Iris pigment epithelial cell (primary cell): ENCODE measurements at places on chromosomes 4 and X.

GRCh38 chrX:123738378-123738940, 5.6 kb upstream of the THOC2 start:
- DNase-seq: no peak

GRCh38 chr4:81896936-81897335, 425.2 kb upstream of the RASGEF1B start:
- no peak for DNase-seq

DNA sequence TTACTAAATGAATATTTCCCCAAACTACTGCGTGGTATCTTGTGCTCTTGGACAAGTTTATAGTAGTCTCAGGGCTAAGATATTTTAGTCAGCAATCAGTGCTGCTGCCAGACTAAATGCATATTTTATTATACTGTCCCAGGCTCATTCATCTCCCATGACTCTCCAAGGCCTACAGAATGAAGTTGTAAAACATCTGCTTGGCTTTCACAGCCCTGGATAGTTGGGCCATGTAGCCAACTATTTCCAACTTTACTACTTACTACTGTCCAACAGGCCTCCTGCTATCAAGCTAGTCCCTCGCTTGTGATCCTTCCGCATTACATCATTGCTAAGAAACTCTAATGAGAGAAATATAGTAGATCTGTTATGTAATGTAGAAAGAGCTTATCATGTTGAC, 31.4 kb downstream of the MAGEB16 start:
- no peak for DNase-seq

DNA sequence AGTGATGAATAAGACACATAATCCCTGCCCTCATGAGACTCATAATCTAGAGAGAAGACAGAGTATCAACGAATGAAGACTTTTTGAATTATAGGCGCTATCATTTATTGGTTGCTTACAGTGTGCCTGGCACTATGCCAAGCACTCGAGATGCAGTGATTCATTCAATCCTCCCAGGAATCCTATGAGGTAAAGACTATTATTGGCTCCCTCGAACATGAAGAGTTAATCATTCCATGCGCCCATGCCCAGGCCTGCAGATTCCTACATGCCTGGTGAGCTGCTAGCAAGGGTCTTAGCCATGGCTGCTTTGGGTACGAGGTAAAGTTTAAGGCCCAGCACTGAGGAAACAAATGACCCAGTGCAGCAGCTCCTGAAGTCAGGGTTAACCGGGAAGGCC, 47.0 kb downstream of the TEX13B start:
- peak; percentile 49 for DNase-seq

GRCh38 chr4:73741750-73742489, 1.6 kb downstream of the CXCL8 start:
- DNase-seq: no peak

DNA sequence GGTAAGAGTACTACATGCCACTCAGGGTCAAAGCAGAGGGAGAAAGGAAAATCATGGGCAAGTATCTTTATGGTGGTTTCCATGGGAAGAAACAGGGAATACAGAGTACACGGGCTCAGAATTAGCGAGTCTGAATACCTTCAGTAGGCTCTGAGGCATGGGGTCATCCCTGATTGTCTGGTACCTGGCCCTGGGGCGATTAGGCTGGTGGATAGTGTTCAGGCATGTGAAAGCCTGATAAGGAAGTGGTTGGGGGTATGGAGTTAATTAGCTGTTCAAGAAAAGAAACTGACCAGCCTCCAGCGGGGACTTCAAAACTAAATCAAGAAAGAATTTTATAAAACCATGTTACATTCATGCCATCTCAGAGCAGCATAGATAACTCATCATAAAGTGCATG, 518.8 kb downstream of the RAB28 start:
- DNase-seq: no peak

- no peak for DNase-seq
These were observed 19.2 kb downstream of the TBC1D1 start for GRCh38 chr4:37910091-37910486.

DNA sequence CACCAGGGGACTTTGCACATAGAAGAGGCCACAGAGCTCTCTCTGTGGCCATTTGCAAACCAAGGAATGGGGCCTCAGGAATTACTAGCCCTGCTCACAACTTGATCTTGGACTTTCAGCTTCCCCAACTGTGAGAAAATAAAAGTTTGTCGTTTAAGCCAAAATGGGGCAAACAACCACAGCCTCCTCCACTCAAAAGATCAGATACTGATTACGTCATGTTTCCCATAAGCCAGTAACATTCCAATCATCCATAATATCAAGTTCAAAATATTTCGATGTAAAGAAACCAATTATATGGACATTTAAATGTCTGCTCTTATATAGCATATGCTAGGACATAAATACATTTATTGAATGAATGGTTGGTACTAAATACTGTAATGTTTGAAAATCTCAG, 307.5 kb upstream of the HAND2 start:
- DNase-seq: no peak
